Dermis microvascular lymphatic vessel endothelial cell (primary cell): ENCODE measurements at places on chromosomes 13 and 19. TPM values are rescaled to one million over a fixed set of nuclear protein-coding genes. Genes with fewer than 3 reads are reported as not detected.
A peak's percentile ranks its signal among the peaks of the same experiment; 100 is the strongest.

Gene CACNG6
- total RNA-seq, result 0.38 and 0.77 TPM in 2 replicates

DNA sequence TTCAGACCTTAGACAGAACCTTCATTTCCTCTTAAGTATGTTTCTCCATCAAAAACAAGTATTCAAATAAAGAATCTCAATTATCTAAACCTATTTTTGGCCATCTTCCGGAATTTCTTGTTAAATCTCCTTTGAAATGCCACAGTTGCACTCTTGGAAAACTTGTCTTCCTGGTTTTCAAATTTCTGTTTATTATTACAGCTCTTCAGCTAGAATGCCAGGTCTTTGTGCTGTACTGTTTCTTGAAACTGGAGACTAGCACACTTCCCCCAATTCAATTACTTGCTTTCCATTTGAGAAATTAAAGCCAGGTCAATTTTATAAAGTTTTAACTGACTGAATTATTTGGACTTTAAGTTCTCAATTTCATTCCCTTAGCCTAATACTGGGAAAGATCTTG lies 10.2 kb downstream of the KCNRG start:
- peak; percentile 35 for DNase-seq

DNA sequence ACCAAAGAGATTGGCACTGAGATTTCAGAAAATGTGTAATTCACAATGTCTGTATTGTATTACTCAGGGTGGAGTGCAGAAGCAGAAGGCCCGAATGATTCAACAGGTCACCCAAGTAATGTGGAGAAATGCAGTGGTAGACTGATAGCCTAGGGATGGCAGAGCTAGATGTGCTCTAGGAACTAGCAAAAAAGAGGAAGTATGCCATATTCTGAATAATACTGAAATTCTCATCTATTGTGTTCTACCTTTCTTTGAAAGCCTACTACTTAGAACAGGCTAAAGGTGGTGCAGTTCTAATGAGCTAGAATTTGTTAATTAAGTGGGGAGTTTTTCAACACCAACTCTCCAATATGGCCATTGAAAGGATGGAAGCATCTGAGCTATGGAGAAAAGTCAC lies 1449.8 kb upstream of the MIR17HG start:
- no peak for DNase-seq

Gene KCNJ14
- 0.13 TPM in 2 replicates for total RNA-seq

GRCh38 chr19:45051929-45052579 lies 13.2 kb downstream of the CLASRP start:
- DNase-seq, result no peak

Gene PTPRH
- total RNA-seq, result 0.13 TPM in 2 replicates

Gene SKA3
- total RNA-seq, result 2.1 and 3.9 TPM in 2 replicates

Gene KLK4
- not detected in 2 replicates for total RNA-seq

DNA sequence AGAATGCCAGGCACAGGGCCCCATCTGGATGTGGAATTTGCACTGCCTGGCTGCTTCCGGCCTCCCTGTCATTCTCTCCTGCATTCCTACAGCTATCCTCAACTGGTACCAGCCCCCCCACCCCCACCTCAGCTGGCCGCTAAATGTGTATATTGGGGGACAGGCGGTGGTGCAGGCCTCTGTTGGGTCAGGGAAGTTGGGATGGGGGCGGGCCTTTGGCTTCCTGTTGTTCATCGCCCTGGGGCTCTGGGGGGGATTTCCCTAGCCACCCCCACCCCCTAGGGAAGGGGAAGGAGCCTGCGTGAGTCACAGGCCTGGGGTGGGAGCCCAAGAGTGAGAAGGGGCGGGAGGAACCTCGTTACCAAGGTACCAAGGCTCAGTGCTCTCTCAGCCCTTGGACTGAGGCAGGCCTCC lies 10.6 kb downstream of the POU2F2 start:
- peak; percentile 90 for DNase-seq

- DNase-seq, result no peak
Measured at GRCh38 chr13:26222520-26223046, 469 bp upstream of the RNF6 start.

- no peak for DNase-seq
Measured at GRCh38 chr13:108850691-108851090, 221.3 kb downstream of the MYO16 start.

DNA sequence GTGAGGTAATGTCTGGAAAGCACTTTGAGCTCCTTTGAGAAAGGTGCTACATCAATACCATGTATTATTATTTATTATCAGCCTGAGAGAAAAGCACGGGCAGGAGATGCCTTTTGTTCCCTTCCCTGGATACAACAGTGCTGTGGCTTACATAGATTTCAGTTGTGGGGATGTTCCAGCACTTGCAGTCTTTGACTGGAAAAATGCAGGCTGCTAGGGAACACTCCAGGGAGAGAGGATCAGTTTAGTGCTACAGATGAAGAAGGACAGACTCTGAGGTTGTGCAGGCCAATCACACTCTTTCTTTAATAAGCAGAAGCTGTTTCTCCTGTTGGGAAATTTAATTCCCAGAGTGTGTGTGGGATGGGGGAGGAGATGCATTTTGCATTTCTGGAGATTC lies 94.5 kb upstream of the OBI1 start:
- no peak for DNase-seq

- peak; percentile 34 for DNase-seq
Measured at GRCh38 chr19:17076543-17076991, 990 bp downstream of the MYO9B start.

GRCh38 chr13:46303742-46304385 lies 83.2 kb downstream of the RUBCNL start:
- DNase-seq, result no peak

Gene ZNF600
- total RNA-seq, result 3.3 and 3.9 TPM in 2 replicates

DNA sequence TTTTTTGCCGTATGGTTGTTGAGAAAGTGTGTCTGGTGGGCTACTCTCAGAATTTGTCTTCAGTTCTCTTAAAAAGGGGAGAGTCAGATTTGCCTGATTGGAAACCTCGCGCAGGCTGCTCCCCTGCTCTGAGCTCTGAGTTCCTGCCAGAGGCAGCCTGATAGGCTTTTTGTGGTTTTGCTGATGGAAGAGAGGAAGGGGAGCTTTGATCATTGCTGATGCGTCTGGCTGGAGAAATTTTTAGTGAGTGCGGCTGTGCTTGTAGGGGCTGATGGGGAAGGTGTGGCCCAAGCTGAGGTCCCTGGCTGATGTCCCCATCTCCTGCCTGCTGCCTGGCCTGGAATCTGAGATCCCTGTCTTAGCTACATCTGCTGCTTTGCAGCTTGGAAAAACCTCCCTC lies 2.8 kb downstream of the CHST8 start:
- DNase-seq, result no peak

Gene SLC25A42
- total RNA-seq, result 3.7 and 4.7 TPM in 2 replicates

Gene ZNF728
- total RNA-seq, result not detected in 2 replicates

GRCh38 chr13:81275666-81276258 lies 934.8 kb upstream of the SPRY2 start:
- DNase-seq, result no peak

DNA sequence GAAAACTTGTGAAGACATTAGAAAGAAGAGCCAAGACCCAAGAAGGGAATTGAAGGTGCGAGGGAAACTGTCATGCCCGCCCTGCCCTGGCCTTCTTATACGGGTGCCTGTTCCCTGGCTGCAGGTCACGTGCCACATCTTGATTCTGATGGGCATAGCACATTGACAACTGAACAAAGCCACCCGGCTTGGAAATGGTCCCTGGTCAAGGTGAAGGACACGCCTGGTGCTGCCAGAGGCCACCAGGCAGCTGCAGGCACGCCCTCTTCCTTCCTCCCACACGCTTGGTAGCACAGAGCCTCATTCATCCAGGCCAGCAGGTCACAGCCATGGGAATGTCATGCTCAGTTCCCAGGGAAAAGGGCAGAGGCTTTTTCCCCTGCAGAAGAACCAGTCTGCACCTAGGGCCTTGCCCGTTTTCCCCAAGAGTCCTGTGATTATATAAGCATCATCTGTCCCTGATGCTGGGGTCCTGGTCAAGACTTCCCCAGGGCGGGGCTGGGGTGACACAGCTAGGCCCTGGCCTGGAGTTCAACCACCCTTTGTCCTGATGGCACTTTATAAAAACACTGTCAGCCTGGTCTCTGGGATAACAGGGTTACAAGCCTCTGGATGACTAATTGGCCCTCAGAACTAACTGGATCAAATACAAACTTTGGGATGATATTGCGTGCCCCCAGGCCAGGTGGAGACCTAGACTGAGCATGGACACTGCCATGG lies 56.0 kb downstream of the CDADC1 start:
- peak; percentile 44 for DNase-seq

GRCh38 chr19:10152100-10152499 lies 32.4 kb upstream of the EIF3G start:
- DNase-seq, result no peak

GRCh38 chr19:30444253-30444671 lies 72.1 kb downstream of the ZNF536 start:
- no peak for DNase-seq

DNA sequence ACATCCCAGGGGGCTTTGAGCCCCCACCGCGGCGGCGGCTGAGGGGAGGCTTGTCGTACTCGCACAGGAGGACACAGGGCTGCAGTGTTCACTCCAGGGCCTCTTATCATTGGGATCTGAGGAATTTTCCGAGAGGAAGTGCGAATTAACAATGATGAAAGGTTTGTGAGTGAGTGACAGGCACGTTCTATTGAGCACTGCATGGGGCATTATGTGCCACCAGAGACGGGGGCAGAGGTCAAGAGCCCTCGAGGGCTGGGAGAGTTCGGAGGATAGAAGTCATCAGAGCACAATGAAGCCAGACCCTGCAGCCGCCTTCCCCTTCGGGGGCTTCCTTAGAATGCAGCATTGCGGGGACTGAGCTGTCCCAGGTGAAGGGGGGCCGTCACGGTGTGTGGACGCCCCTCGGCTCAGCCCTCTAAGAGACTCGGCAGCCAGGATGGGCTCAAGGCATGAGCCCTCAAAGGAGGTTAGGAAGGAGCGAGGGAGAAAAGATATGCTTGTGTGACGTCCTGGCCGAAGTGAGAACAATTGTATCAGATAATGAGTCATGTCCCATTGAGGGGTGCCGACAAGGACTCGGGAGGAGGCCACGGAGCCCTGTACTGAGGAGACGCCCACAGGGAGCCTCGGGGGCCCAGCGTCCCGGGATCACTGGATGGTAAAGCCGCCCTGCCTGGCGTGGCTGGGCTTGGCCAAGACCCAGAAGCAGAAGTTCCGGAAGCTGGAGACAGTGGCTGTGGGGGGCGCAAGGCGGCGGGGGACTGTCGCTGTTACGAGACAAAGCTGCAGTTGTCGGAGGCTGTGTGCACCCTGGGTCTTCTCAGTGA lies 53.9 kb downstream of the MCF2L start:
- no peak for DNase-seq

DNA sequence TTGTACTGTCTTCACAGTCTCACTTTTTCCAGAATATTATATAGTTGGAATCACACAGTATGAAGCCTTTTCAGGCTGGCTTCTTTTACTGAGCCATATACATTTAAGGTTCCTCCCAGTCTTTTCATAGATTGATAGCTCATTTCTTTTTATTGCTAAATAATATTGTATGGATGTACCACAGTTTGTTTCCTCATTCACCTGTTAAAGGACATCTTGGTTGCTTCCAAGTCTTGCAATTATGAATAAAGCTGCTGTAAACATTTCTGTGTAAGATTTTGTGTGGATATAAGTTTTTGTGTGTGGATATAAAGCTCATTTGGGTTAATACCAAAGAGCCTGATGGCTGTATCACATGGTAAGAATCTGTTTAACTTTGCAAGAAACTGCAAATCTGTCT lies 24.5 kb upstream of the CYP2A7 start:
- no peak for DNase-seq

GRCh38 chr13:23963947-23964346 lies 66.6 kb upstream of the C1QTNF9B start:
- DNase-seq, result no peak

Gene ANGPTL8
- total RNA-seq, result not detected in 2 replicates

DNA sequence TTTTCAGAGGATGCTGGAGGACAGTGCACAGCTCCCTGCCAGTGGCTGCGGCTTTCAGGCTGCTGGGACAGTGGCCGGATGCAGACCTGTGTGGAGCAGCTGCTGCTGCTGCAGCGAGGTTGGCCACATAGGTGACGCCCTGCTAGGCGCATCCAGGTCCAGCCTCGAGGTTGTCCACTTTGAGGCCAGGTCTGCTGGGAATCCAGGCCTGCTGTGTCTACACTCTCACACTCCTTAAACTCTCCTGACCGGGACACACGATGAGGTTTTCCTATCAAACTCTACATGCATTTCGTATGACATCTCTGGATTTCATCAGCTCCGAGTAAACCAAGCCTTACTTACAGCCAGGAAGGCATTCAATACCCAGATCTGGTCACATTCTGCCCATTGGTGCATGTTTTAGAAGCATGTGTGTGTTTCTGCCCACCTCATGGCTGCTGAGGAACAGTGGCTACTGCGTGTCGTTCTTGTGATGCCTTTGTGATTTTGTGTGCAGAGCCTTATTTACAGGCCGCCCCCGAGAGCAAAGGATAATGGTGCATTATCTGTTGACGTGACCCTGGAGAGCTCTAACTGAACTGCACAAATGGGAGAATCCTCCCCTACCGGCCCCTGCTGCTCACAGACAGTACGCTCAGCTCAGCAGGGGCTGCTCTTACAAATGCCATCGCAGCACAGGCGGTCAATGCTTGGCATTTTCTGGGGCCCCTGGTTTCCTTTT lies 12.3 kb upstream of the MCF2L start:
- no peak for DNase-seq

DNA sequence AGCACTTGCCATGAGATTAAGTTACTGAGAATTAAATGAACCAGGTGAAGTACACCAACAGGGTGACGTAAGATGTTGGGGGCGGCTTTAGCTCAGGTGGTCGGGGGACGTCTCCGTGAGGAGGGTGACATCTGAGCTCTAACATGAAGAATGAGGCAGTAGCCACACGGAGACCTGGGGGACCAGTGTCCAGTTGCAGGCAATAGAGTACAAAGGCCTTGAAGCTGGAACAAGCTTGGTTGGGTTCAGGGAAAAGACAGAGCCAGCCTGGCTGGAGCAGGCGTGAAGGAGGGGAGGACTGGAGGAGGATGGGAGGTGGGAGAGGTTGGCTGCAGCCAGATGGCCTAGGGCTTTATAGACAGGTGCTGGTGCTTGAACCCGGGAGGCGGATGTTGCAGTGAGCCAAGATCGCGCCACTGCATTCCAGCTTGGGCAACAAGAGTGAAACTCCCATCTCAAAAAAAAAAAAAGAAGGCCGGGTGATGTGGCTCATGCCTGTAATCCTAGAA lies 1.6 kb downstream of the SPINT2 start:
- DNase-seq, result no peak

DNA sequence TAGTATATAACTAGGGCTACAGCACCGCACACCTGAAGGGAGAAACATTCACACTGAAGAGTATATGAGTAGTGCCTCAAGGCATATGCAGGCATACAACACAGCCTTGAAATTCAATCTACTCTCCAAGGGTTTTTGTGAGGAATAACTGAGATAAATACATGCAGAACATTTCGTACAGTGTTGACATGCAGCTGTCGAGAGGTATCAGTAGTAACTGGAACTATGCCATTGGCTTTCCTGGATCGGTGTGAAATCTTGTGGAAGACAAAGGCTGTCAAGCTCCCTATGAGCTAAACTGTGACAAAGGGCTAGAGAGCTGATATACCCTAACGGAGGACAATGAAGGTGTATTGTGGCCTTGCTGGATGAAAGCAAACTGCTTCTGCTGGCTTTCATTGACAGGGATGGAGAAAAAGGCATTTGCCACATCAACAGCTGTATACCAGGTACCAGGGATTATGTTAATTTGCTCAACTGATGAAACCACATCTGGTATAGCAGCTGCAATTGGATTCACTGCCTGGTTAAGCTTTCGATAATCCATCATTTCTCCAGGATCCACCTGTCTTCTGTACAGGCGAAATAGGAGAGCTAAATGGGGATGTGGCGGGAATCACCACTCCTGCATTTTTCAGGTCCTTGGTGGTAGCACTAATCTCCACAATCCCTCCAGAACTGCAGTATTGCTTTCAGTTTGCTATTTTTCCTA lies 16.3 kb downstream of the MTRF1 start:
- no peak for DNase-seq
